ENCODE measurements at places on chromosomes 2 and 18.

GRCh38 chr2:160440888-160441287, 52.7 kb downstream of the RBMS1 start:
- DNase-seq = no peak

- no peak for DNase-seq
Observed at GRCh38 chr2:151857650-151858049, 29.4 kb upstream of the ARL5A start.

DNA sequence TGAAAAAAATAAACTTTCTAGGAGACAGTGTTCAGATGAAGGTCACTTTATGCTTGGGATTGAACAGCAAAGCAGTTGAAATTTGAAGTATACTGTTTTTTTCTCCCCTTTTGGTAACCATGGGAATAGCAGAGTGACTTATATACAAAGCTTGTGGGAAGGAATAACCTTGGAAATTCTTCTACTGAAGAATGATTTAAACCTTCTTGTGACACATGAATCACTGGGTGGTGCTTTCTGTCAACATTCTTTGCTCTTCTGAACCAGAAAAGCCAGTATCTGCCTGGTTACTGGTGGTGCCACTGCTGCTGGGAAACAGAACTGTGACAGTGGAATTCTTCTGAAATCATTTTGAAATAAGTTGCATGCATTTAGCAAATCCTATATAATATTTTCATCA, 39.4 kb upstream of the RND3 start:
- no peak for DNase-seq

- no peak for DNase-seq
Observed at GRCh38 chr2:40405465-40405864, 46.4 kb downstream of the SLC8A1 start.

DNA sequence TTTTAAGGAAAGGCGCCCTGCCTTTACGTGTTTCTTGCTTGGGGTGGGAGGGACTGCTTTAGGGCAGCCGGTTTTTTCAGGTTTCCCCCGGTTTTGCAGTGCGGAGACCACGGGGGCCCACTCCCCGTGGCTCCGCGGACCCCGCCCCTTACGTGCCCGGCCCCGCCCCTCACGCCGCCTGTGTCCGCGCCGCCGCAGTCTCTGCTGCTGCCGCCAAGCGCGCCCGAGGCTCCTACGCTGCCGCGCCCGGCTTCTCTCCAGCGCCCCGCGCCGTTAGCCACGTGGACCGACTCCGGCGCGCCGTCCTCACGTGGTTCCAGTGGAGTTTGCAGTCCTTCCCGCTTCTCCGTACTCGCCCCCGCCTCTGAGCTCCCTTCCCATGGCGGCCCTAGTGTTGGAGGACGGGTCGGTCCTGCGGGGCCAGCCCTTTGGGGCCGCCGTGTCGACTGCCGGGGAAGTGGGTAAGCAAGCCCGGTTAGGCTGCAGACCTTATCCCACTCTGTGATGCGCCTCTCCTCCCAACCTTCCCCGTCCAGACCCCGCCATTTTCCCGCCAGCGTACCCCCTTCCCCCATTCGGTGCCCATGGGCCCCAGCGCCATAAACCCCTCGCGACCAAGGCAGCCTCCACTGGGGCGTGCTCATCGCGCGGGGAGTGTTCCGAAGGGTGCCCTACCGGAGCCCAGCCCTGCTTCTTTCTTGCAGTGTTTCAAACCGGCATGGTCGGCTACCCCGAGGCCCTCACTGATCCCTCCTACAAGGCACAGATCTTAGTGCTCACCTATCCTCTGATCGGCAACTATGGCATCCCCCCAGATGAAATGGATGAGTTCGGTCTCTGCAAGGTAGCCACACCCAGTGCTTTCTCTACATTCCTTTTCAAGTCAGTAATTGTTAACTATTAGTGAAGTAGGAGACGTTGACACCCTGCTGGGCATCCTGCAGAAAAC, at the start of gene CAD:
TSS of gene CAD (plus strand) at position 197 of the 949 bp plus-strand sequence. CDS start at position 380, 183 bp downstream.
- peak; percentile 89 for DNase-seq

GRCh38 chr2:39403311-39403710, 33.8 kb downstream of the MAP4K3 start:
- no peak for DNase-seq

GRCh38 chr2:177148477-177149154, 64.0 kb upstream of the HNRNPA3 start:
- peak; percentile 58 for DNase-seq

GRCh38 chr2:41241325-41242000, 789.6 kb upstream of the SLC8A1 start:
- DNase-seq = no peak

DNA sequence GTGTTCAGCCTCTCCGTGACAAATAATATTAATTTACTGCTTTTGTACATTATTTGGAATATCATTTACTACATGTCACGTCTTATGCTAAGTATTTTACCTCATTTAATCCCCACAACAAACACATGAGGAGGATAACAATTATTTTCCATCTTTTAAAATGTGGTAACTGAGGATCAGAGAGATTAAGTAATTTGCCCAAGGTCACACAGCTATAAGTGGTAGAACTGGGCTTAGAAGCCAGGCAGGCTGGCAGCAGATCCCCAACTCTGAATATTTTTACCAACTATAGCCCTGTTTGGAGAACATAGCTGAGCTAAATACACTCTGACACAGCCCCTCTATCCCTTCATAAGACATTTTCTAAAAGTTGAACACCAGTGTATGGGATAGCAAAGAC, 24.1 kb downstream of the AP1S3 start:
- no peak for DNase-seq

DNA sequence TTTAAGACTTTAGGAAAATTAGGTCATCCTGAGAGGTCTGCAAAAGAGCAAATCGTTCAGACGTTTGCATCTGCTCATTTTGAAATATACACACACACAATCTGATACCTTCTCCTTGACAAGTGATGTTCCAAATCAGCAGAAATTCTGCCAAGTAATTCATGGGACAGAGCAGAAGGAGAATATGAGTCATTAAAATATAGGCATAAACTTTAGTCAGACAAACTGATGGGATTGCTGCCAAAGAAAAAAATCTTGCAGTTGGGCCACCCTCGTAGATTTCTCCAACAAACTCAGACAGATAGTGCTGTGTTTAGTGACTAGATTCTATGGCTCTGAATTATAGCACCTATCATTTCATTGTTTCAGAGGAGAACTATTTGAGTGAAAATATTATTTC, 336.3 kb downstream of the NYAP2 start:
- DNase-seq = no peak

DNA sequence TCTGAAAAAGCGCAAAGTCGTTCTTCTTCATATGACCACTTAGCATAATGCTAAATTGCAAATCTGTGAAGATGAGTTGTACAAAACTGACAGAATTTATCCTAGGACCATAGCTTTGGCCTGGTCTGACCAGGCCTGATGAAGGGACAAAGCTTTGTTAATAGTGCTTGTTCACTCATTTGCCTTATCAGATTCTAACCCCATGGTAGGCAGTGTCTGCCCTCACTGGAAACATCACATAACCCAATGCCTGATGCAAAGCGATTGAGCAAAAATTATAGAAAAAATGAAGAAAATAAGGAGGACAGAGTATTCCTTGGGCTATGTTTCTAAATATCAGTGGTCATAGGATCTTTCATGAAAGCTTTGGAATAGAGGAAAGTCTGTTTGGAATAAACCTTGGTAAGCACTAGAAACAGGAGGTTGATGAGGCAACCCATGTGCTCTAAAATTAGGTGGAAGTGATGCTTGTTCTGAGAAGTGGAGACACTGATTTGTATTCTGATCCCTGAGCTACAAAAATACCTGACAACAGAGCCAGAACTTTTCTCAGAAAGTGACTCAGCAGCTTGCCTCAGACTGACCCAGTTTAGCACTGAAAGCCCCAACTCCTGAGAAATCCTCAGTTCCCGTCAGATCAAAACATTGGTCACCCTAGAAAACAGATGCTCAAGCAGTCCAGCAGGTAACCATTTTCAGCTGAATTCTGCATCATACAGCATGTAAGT, 131.4 kb upstream of the MAPRE2 start:
- DNase-seq = no peak

All from CD4-positive, alpha-beta T cell treated with Interferon alpha-2 for 1 hour (primary cell).